ENCODE measurements at places on chromosomes 12 and 14. TPM values are rescaled to one million over a fixed set of nuclear protein-coding genes. Genes with fewer than 3 reads are reported as not detected.
A peak's percentile ranks its signal among the peaks of the same experiment; 100 is the strongest.

- no peak for DNase-seq
- no peaks in the 10 kb centered on the region for H3K4me1 ChIP-seq
- no peaks in the 10 kb centered on the region for H3K36me3 ChIP-seq
Measured at GRCh38 chr12:128852026-128852698, 1.1 kb upstream of the GLT1D1 start.

DNA sequence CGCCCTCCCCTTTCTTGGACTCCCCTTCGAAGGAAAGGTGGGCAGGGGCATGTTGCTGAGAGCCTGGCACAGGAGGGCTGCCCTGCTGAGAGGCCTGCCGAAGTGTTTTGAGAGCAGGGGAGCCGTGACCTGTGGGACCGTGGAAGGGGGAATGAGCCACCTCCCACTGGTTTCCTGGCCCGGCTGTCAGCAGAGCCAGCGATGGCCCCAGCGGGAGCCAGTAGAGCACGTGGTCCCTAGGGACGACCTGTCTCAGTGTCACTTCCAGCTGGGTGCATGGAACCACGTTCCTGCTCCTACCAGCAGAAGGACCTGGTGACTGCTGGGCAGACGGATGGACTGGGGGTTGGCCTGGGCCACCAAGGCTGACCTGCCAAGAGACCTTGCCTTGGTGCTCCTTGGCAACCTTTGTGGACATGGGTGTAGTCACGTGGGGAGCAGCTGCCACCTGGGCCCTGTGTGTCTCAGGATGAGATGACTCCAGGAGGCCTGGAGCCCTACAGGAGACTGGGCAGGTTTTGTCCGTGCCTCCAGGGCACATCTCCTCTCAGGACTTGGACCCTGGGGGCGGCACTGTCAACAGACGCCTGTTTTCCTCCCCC, 34.6 kb downstream of the BEGAIN start:
- no peaks in the 10 kb centered on the region for H3K36me3 ChIP-seq
- no peak overlapping the region for H3K27ac ChIP-seq
- H3K4me1 ChIP-seq, result peaks cover 6% of the 10 kb centered on the region
- no peaks in the 10 kb centered on the region for H3K27me3 ChIP-seq

GRCh38 chr12:94592080-94592479, 58.3 kb downstream of the TMCC3 start:
- no peak overlapping the region for H3K27ac ChIP-seq
- peaks cover 36% of the 10 kb centered on the region for H3K4me1 ChIP-seq
- H3K27me3 ChIP-seq, result no peaks in the 10 kb centered on the region
- H3K36me3 ChIP-seq, result no peaks in the 10 kb centered on the region
- no peak for DNase-seq

DNA sequence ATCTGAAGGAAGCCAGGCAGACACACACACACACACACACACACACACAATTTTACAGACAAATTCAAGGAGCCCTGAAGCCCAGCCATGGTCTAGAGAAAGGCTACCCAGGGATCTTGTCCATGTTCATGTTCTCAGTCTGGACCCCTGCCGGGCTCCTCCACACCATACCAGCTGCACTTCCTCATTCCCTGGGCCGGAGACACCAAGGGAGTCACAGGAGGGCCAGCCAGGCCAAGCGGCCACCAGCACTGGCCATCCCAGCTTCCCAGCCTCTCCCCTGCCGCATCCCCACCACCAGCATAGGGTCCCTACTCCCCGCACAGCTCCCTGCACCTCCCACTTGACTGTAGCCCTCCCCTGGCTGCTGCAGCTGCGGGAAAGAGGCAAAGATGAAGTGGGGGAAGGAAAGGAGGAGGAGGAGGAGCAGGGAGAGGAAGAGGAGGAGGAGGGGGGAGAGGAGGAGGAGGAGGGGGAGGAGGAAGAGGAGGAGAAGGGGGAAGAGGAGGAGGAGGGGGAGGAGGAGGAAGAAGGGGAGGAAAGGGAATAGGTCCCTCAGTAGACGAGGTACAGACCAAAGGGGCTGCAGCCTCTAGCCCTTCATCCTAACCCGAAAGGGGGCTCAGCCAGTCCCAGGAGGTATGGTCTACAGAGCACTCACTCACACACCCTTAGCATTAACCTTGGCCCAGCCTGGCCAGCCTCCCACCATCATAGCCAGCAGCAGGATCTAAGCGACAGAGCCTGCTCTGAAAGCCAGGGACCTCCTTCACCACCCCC, 293.2 kb downstream of the DPF3 start:
- no peaks in the 10 kb centered on the region for H3K27me3 ChIP-seq
- H3K4me3 ChIP-seq, result no peak overlapping the region
- H3K36me3 ChIP-seq, result no peaks in the 10 kb centered on the region

DNA sequence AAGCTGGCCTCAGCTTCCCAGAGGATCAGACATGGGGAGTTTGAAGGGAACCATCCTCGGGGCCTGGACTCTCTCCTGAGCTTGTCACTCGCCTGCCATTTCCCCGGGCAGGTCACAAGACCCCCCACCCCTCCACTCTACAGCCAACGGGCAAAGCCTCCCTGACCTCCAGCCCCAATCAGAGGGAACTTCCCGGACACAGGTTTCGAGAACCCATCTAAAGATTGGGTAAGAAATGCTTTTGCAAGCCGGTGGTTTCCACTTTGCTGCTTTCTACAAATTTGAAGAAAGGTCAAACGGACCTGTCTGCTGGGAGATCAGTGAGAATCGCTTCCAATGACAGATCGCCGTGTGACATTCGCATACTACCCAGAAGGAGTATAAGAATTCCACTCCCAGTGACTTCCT, 89.6 kb downstream of the SCARB1 start:
- peak overlapping the region; percentile 34 for H3K27ac ChIP-seq
- H3K4me3 ChIP-seq, result peak overlapping the region; percentile 10
- H3K27me3 ChIP-seq, result no peaks in the 10 kb centered on the region
- no peak for DNase-seq
- H3K4me1 ChIP-seq, result peaks cover 28% of the 10 kb centered on the region

DNA sequence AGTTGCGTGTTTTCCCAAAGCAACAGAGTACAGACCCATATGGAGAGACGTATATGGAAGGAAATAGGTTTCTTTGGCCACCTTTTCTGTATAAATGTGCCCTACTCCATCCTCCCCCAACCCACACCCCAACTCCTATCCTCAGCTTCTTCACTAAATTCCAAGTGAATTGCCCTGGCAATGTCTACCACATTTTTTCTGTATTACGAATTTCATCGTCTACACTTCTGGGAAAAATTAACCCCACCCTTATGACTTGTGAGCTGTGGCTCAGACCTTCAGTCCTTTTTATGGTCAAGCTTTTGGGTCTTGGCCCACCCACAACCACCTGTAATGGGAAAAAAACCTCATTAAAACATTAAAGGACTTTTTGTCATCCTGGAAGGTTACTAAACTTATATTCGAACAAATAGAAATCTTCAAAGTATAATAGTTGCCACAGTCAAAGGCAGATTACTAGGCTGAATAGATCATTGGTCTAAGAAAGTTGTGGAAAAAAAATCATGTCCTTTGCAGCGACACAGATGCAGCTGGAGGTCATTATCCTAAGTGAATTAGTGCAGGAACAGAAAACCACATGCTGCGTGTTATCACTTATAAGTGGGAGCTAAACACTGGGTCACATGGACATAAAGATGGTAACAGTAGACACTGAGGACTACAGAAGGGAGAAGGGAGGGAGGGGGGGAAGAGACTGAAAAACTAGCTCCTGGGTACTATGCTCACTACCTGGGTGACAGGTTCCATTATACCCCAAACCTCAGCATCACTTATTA, 15.7 kb upstream of the NFKBIA start:
- H3K27me3 ChIP-seq, result no peaks in the 10 kb centered on the region
- no peak overlapping the region for H3K4me3 ChIP-seq
- no peaks in the 10 kb centered on the region for H3K36me3 ChIP-seq
- no peak overlapping the region for H3K27ac ChIP-seq
- DNase-seq, result no peak

DNA sequence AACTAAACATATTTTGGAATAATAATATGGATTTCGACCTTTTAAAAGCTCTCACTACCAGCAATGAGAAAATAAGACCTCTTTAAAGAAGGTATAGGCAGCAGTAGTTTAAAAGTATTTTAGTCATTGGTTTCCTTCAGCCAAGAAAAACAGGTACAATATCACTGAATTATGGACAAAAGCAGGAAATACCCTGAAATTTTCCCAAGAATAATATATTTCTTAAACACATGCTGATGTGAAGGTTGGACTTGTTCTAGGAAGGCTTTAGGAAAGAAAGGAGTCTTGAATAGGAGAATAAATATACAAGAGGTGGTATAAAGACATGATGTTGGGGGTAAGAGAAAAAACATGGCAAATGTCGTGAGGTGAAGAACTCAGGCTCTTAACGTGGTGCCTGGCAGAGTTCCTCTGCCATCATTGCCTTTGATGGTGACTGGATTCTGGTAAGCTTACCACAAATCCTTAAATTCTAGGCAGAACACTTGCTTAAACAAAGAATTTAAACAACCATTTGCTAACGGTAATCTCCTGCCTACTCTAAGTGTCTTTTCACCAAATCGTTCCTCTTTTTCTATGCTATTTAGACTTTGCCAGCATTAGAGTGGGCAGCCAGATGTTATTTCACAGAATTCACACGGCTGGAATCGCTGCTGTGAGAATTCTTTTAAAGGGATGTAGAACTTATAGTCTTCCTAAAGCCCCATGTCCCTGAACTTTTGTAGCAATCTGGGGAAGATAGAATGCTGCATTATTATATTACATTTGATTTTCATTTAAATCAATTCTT, 11.9 kb upstream of the NUDT4 start:
- H3K36me3 ChIP-seq, result no peaks in the 10 kb centered on the region
- no peak overlapping the region for H3K4me3 ChIP-seq
- DNase-seq, result no peak
- H3K27ac ChIP-seq, result no peak overlapping the region
- H3K4me1 ChIP-seq, result no peaks in the 10 kb centered on the region

Gene ISM2
- total RNA-seq, result 3.9 TPM

Gene MFAP5
- 159 TPM for total RNA-seq

Gene HHIPL1
- 5.9 TPM for total RNA-seq

Gene SUOX
- 15.5 TPM for total RNA-seq

Gene REM2
- 3.9 TPM for total RNA-seq

Data from vagina (tissue), 2 donors.